ENCODE measurements at places on chromosomes 5 and 9.
A peak's percentile ranks its signal among the peaks of the same experiment; 100 is the strongest.

- DNase-seq = no peak
Measured at GRCh38 chr5:132291026-132291425, 3.2 kb upstream of the SLC22A4 start.

GRCh38 chr5:145465474-145466263, 369.5 kb downstream of the PRELID2 start:
- DNase-seq = no peak

DNA sequence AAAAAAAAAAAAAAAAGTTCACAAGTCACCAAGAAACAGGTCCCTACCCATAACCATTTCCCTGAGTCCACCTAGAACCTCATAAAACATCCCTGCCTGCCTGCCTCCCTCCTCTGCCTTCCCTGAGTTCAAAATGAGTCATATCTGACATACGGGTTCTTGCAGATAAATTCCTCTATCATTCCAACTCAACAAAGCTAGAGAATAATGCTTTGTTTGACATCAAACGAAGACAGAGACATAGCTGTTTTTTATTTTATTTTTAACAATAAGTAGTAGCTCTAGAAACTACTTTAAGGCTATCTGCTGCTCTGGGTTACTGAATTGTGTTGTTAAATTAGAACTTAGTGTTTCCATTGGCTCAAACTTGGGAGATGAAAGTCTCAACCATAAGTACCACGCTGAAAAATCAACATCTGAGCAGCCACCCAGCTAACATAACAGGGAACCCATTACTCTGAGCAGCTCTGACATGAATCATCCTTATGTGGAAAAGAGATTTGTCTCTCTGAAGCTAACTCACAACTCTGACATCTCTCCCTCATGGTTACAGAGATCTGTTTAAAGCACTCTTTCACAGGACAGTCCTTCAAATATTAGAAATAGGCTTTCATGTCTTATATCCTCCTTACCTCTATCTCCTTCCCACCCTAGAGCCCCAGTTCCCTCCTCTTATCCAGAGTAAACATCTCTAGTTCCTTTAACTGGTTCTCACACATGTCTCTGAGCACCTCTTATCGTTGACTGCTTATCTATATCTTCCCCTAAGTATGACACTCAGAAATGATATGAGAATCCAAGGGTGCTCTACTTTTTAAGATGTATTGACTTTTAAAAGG, 12.1 kb downstream of the TMEM245 start:
- DNase-seq = peak; percentile 32

DNA sequence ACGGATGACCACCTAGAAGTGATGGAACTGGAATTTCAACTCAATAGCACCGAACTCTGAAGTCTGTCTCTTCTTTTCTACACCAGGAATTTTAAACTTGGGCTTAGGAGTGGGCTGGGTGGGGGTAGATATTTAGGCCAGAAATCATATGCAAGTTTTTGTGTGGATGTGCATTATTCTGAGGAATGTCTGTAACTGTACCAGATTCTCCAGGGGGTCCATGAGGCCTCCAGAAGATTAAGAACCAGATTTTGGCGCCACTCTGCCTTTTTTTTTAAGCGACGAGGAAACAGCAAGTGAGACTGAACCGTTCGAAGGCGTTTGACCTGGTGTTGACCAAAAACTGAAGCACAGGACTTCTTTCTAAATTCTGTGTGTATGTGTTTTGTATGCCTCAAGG, 88.8 kb upstream of the TTC23L start:
- no peak for DNase-seq

DNA sequence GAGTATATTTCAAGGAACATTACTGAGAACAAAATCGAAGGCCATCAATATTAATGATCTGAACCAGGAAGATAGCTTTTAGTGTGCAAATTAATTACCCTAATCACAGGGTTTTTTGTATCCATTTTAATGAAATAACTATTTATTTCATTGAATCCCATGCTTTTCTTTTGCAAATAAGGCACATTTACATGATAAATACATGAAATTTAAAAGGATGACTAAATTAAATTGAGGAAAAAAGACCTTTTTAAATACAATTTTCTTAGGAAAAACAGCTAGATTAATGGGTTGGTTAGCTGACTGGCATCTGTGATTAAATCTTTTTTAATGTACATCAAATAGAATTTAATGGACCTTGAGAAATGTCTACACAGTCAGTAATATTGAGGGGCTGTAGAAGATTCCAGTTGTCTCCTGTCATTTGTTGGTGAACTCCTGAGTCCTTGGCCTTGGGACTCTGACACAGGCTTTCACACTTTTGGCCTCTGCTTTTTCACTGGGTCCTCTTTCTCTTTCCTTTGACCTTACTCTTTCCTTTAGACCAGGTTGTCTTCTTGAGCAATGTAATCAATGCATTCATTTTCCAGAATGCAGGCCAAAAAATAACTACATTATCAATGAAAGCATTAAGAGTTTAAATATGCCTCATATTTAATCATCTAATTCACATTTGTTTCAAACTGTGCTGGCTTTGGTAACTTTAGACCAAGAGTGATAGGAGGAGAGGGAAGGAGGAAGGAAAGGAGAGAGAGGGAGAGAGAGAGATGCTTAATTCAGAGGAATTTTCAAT, 511.5 kb downstream of the ZNF608 start:
- DNase-seq = no peak

DNA sequence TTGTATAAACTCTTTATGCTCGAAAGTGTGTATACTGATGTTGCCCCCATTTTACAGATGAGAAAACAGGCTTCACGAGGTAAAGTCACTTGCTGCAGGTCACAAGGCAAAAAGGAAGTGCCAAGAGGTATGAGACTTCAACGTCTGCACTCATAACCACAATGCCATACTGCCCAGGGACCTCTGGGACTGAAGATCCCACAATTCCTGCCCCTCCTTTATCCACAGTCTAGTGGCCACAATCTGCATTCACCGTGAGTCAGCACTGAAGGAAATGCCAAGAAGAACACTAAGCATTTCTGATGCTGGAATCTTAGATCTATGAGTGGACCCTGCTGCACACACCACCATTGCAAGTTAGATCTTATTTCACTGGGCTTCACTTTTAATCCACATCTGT, 37.3 kb downstream of the MED27 start:
- DNase-seq = no peak

GRCh38 chr5:74542482-74542881, 98.0 kb downstream of the ENC1 start:
- DNase-seq = no peak

DNA sequence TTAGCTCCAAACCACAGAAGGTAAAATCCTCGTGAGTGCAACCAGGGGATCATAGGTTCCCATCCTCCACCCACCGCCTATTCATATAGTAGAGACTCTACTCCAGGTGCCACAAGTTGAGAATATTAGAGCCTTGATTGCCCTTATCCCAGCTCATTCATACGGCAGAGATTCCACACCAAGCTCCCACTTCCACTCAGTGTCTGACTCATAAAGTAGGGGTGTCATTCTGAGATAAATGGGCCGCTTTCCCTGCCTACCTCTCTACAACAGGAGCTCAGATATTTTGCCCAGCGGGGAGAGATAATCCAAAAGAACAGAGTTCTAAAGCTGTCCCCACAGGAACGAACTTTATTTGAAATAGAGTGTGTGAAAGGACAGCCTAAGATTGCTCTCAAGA, 9.4 kb downstream of the SLC22A4 start:
- DNase-seq = no peak

DNA sequence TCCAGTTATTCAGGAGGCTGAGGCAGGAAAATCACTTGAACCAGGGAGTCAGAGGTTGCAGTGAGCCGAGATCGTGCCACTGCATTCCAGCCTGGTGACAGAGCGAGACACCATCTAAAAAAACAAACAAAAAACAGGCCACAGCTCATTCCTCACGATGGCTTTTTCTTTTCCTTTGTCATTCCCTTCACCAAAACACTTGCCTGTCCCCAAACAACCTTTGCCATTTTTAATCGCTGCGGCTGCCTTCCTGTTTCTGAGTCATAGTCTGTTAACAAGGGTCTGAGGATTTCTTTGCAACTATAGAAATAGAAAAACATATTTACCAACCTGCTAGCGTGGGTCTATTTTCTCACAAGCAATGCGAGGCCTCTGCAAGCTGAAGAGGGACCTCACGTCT, 123.0 kb upstream of the FSTL4 start:
- no peak for DNase-seq

GRCh38 chr9:99606957-99607356, 214.7 kb upstream of the NR4A3 start:
- no peak for DNase-seq

GRCh38 chr5:95177456-95177855, 107.4 kb downstream of the MCTP1 start:
- DNase-seq = no peak

DNA sequence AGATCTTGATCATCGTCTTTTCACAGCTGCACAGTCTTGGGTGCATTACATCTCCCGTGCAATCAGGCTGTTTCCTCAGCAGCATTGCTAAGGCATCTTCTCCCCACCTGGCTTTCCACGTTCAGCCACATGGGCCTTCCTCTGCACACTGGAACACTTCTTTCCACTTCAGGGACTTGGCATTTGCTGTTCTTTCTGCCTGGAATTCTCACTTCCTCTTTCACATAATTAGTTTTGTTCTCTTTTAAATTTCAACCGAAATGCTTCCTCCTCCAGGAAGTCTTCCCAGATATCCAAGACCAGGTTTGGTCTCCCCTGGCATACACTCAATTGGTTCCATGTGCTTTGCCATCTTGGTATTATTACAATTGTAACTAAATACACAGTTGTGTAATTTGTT, 43.8 kb downstream of the WHRN start:
- no peak for DNase-seq
